NCI-H1417 treated with DMSO at 0.1 percent for 48 hours (cell line): ENCODE measurements at places on chromosomes 2 and 18.

GRCh38 chr18:40937386-40937785 lies 1017.6 kb upstream of the PIK3C3 start:
- DNase-seq = no peak

DNA sequence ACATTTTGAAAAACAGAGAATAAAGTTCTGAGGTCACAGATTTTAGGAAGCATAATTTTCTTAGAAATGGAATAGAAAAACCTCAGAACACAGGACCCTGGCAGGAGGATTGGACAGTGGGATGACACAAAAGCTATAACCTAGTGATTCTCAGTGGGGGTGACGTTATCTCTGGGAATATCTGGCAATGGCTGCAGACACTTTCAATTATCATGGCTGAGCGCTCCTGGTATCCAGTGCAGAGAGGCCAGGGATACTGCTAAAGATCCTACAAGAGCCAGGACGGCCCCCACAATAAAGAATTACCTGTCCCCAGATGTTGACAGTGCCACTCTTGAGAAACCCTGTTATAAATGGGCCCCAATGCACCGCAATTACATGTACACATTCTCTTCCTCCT lies 117.2 kb upstream of the SPRED2 start:
- no peak for DNase-seq

GRCh38 chr2:225948903-225949302 lies 549.4 kb downstream of the NYAP2 start:
- DNase-seq = no peak

- no peak for DNase-seq
Observed at GRCh38 chr18:48122376-48122775, 191.9 kb upstream of the SMAD2 start.

- no peak for DNase-seq
Observed at GRCh38 chr2:73063909-73064875, 7.3 kb downstream of the SFXN5 start.

- DNase-seq = no peak
Observed at GRCh38 chr2:144712550-144712940, 192.6 kb upstream of the ZEB2 start.

DNA sequence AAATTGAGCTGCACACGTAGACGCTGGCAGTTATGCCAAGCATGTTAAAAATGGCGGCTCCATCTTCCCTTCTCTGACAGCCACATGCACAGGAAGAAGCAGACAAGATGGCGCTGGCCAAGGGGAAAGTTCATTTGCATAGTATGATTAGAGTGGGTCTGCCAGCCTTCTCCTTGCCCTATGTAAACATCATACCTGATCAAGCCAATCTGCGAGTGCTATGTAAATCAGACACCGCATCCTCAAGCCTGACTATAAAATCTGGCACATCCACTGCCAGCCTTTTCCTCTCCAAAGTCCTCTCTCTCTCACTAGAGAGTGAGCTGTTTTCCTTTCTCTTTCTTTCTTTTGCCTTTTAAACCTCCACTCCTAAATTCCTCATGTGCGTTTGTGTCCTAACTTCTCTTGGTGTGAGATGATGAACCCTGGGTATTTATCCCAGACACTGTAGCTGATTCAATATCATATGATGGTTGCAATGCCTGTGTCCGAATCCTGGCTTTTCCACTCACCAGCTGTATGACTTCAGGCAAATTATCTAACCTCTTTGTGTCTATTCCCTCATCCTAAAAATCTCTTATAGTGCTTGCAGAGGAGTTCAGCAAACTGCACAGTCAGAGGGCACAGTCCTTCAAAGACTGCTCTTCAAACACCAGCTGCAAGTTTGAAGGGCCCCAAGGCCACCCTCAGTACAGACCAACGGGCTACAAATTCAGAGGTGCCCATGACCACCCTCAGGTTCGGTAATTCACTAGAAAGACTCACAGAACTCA lies 39.3 kb upstream of the ITSN2 start:
- DNase-seq = peak; percentile 81

DNA sequence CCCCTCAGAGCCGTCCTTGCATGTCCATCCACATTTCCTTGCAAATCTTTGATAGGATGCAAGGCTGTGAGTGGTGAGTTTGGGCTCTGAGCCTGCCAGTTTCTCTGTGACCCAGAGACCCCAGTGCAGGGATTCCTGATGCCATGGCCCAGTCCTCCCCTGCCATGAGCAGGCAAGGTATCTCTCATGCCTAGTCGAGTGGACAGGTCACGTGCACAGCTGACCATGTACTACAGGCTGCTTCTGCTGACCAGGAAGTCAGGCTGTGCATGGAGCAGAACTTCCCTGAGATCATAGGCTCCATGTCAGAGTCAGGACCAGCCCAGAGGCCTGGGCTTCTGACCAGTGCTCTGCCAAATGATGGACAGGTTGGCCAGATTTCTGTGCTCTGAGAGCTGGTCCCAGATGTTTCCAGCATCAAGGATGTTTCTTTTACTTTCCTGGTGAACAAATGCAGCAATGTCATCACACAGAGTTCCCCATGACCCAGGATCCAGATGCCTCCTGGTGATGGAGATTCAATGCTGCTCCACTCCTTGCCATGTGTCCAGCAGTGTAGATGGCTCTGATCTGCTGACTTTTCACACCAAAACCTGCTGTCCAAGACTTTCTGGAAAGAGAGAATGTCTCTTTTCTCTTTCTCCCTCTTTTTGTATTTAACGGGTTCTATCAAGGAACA lies 321.6 kb upstream of the HS6ST1 start:
- DNase-seq = no peak

- no peak for DNase-seq
Observed at GRCh38 chr2:85257359-85257969, 70.3 kb downstream of the TGOLN2 start.

DNA sequence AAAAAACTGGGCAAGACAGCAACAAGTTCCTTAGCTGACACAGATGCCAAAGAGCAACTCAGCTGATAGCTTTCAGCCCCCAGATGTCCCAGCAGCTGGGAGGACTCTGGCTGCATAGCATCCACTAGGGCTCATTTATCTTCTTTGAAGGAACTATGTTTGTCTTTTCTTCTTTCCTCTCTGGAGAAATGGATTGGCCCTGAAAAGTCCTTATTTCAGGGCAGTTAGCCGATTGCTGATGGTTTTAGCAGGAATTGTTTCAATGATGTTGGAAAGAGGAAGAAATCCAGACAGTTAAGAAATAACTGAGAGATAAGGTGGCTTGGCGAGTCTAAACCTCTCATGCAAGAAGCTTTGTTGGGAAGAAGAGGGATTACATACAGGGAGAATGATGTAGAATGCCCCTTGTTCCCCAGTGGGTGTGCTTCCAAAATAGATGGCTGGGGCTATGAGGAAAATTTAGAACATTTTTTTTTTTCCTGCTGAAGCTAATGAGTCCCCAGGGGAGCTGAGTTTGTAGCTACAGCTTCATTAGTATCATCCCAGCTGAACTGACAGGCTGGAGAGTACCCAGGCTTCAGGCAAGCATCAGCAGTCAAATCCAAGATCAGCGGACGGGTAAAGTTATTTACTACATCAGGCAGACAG lies 33.6 kb upstream of the SERPINE2 start:
- DNase-seq = no peak

DNA sequence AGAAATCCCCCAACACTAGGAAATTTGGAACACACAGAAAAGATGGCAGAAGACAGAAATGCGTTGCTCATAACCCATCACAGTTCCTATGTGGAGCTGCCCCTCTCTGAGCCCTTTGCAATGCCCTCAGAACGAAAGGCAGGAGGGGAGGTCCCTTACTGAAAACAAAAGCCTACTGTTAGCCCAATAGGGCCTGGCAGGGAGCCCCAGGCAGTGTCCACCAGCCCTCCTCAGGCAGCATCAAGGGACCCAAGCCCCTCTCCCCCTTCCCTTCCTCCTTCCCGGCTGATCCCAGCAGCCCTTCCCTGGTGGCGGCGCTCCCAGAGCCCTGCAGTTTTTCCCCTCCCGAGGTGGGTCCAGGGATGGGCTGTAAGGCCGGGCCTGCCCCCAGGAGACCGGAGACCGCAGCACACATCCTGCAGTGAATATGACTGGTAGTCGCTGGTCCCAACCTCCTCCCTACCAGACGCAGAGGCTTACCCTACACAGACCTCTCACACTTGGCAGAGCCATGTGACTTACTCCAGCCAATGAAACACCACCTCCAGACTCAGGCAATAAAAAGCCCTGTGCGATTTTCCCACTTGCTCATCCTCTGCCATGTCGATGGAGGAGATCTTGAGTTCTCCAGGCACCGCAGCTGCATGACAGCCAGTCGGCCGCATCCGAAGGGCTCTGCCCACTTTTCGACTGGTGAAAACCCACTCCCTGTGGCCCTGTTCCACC lies 19.4 kb upstream of the DUSP2 start:
- DNase-seq = no peak

- DNase-seq = peak; percentile 72
Observed at GRCh38 chr2:178112202-178113152, at the start of gene RBM45. Gene RBM45, plus strand, starts transcription at chr2:178112437. Its CDS starts 110 bp downstream, at chr2:178112547.
